ENCODE measurements at places on chromosomes 12 and 14. TPM values are rescaled to one million over a fixed set of nuclear protein-coding genes. Genes with fewer than 3 reads are reported as not detected.
A peak's percentile ranks its signal among the peaks of the same experiment; 100 is the strongest.

DNA sequence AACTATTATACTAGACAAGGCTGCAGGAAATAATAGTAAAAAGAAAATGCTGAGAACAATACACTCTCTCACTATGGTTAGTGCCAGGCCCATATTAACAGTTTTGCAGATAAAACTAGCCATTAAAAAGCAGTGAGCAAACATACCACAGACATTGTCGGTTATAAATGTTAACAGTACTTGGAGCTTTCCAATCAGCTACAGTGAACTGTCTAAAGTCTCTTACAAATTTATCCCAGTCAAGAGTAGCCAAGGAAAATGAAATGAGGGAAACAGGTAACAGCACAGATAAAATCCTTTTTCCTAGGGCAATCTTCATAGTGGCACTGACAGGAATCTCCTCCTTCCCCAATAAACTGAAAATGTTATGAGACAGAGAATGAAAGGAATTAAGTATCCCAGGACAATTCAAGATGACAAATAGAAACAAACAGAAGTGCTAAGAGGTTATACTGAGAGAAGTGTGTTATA, 30.8 kb downstream of the PAWR start:
- DNase-seq = no peak

DNA sequence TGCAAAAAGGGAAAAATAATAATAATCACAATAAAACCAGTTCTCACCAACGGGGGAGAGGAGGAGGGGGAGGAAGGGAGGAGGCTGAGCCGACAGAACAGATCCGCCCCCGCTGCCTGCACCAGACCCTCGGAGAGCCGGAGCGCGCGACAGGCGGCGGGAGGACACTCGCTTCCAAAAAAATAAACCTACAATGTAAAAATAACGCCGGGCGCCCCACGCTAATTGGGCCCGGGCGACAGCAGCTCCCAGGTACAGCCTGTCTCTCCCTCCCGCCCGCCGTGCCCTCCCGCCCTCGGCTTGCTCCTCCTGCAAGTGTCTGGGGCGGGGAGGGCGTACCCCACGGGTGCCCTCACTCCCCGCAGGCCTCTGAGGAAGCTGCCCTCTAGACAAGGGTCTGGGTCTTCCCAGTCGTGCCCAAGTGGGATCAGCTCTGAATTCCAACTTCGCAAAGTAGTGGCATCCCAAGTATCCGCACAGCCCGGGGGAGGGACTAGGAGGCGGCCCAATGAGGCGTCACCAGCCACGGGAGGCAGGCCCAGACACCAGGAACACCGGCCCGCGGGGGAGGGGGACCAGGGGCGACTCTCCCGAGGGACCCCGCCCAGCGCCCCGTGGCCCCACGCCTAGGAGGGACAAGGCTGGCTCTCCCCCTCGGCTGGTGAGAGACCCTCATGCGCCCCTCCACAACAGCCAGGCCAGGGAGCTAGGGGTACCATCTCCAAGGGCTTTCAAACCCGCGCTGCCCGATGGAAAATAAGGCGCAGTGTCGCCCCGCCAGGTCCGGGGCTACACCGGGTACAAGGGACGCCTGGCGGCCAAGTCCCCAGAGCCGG, 1.0 kb downstream of the NCOR2 start:
- DNase-seq = no peak

DNA sequence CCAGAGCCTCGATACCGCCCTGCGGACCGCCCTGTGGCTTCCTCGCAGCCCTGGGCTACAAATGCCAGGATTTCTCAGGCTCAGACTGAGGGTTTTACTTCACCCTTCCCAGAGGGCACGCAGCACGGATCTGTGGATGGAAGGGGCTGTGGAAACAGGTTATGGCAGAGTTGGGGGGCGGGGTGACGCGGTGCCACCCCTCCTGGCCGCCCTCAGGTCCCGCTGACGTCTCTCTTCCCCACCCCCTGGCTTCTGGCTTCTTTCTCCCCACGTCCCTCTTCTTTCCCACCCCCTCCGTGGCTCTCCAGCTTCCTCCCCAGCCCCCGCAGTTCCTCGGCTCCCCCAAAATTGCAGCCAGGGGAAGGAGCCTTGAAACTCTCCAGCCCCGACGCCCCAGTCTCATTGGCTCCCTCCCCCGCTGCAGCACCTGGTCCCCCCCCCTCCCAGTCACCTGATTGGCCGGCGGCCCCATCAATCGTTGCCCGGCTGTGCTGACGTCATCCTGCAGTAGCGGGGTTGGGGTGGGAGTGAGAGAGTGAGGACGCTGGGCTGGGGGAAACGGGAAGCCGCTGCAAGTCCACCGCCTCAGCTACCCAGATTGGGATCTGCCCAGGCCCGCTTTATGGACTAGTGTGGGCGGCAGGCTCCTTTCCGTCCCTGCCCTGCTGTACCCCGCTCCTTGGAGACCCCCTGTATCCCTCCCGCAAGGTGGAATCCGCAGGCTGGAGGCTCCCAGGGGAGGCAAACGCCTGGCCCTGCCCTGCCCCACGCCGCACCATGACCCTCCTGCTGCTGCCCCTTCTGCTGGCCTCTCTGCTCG, at the start of gene CLSTN3:
CLSTN3 (plus strand) TSS at position 500 of the 820 bp plus-strand sequence; CDS start at position 778, 278 bp downstream.
- peak; percentile 63 for DNase-seq

DNA sequence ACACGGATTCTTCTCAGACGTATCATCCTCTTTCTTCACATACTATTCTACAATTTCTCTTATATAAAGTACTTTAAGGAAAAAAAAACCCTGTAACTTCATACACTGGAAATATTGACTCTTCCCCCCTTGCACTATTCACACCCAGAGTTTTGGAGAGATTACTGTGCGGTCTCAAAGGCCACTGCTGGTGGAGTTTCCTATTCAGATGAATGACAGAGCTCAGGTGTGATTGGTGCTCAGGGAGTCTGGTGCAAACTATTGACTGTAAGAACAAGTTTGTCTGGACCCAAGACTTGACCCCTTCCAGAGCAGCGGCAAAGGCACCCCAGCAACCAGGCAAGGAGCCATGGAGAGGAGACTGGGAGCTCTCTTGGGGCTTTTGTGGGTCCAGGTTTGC, 187.5 kb upstream of the OR4E1 start:
- DNase-seq = no peak

DNA sequence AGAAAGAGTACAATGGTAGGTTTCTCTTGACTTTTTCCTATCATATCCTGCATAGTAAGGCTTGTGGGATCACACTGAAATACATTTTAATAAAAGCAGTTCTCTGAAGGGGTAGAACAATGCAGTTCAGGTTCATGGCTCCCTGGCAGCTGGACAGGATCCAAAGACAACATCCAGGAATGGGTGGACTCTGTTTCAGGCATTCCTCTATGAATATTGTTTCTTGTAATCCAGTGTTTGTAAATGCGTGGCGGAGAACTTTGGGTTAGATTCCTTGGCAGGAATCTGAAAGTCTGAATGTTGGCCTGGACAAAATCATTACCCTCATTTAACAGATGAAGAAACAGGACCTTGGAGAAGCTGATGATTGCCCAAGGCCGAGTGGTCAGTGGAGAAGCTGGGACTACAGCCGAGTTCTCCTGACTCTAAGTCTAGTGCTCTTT, 43.5 kb downstream of the SYNE2 start:
- no peak for DNase-seq

- DNase-seq = no peak
These were observed 72.8 kb downstream of the GALNT4 start for GRCh38 chr12:89451841-89452251.

DNA sequence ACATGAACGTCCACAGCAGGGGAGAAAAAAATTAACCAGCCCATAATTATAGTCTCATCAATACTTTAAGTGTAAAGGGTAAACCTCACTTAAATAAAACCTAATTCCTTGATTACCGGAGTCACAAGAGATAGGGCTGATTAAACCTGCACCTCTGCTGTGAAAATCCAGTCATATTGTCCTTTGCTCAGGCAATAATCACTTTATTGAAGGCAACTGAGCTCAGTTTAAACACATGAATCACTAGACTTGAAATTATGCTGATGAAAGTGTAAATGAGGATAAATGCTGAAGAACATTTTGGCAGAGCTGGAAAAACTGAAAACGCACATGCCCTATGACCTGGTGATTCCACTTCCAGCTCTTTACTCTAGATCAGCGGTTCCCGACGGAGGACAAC, 6.7 kb upstream of the HRK start:
- DNase-seq = no peak

DNA sequence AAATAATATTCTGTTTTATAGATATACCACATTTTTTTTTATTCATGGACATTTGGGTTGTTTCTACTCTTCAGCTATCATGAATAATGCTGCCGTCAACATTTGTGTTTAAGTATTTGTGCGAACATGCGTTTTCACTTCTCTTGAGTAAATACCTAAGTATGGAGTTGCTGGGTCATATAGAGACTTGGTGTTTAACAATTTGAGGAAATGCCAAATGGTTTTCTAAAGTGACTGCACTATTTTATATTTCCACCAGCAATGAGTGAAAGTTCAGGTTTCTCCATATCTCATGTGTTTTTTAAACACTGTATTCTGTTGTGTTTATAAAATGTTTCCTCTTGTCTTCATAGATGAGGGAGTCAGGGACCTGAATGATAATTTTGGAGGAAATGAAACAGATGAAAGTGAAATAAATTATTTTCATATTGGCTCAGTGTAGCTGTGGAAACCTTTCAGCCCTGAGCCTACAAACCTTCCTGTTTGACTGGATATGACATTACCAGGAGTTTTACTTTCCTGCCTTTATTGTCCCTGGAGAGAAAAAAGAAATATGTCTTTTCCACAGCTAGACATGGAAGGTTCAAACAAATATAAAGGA, 26.3 kb downstream of the DAAM1 start:
- no peak for DNase-seq

- DNase-seq = no peak
These were observed 41.1 kb downstream of the GRIP1 start for GRCh38 chr12:66637699-66638301.

DNA sequence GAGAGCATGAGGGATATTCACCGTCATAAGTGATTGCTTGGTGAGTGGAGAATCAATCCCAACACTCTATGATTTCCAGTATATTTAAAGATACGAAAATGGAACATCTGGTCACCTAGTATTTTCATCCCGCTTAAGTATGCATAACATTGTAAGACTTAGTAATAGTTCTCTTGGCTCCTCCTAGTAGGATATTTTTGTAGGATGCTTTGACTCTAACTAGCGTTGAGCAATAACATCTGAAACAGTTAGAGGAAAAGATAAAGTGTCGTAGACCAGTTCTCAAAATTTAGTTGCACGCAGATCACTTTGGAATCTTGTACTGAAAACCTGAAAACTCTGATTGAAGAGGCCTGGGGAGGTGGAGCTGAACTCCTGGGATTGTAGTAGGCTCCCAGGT, 7.6 kb downstream of the SAMD4A start:
- no peak for DNase-seq

- DNase-seq = no peak
These were observed 118.6 kb downstream of the CCDC91 start for GRCh38 chr12:28308891-28309290.

DNA sequence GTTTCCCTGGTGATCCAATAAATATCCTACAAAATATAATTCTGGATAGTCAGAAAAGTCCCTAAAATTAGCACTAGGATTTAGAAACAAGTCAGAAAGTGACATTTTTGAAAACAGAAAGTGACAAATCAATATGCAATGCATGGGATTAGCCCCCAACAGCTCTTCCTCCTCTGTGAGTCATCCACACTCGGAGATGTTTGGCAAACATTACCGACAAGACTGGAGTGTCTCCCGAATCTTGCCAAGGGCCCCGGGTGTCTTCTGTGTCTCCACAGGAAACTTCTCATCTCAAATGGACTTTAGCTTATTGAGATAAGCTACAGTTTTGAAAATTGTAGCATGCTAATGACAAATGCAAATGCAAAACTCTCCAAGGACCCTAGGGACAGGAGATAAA, 398.9 kb upstream of the CCDC196 start:
- no peak for DNase-seq

GRCh38 chr12:26119391-26119989, 5.3 kb downstream of the BHLHE41 start:
- peak; percentile 49 for DNase-seq

DNA sequence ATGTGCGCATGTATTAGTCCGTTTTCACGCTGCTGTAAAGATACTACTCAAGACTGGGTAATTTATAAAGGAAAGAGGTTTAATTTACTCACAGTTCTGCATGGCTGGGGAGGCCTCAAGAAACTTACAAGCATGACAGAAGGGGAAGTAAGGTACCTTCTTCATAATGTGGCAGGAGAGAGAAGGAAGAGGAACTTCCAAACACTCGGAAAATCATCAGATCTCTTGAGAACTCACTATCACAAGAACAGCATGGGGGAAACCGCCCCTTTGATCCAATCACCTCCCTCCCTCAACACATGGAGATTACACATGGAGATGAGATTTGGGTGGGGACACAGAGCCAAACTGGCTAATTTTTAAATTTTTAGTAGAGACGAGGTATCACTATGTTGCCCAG, 41.8 kb upstream of the SNX6 start:
- DNase-seq = no peak

GRCh38 chr12:121990692-121991603, 30.7 kb upstream of the BCL7A start:
- no peak for DNase-seq

- DNase-seq = no peak
These were observed 47.8 kb downstream of the SLC41A2 start for GRCh38 chr12:104910196-104910840.

DNA sequence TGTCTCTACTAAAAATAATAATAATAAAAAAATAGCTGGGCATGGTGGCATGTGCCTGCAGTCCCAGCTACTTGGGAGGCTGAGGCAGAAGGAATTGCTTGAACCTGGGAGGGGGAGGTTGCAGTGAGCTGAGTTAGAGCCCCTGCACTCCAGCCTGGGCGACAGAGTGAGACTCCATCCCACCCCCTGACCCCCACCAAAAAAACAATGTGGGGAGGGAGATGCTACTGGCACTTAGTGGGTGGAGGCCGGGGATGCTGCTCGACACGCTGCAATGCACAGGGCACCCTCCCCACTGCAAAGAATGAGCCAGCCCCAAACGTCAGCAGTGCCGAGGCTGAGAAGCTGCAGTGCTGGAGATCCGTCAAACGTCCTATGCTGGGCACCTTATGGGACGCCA, 77.5 kb upstream of the MAP1LC3B2 start:
- no peak for DNase-seq

The EPYC gene
- not detected for polyA plus RNA-seq

The WASHC4 gene
- 56.1 TPM for polyA plus RNA-seq

The GSG1 gene
- 0.35 TPM for polyA plus RNA-seq

The DPPA3 gene
- not detected for polyA plus RNA-seq

The MANSC4 gene
- polyA plus RNA-seq = 0.21 TPM

The GCH1 gene
- 11.2 TPM for polyA plus RNA-seq

The ALKBH2 gene
- polyA plus RNA-seq = 33.2 TPM

The IQSEC3 gene
- polyA plus RNA-seq = 9.9 TPM

The TMPRSS12 gene
- 0.13 TPM for polyA plus RNA-seq
